ENCODE measurements at places on chromosomes 7 and 10. TPM values are rescaled to one million over a fixed set of nuclear protein-coding genes. Genes with fewer than 3 reads are reported as not detected.

AKR1C1 gene
- total RNA-seq: 467 TPM

BTBD16 gene
- 0.66 TPM for total RNA-seq

HMX3 gene
- 0.08 TPM for total RNA-seq

SPDYE16 gene
- total RNA-seq: 0.10 TPM

POM121L12 gene
- not detected for total RNA-seq

TMEM229A gene
- not detected for total RNA-seq

CDC14C gene
- 0.03 TPM for total RNA-seq

RELN gene
- total RNA-seq: 0.05 TPM

ZPBP gene
- not detected for total RNA-seq

GOT1 gene
- total RNA-seq: 38.1 TPM

NOC3L gene
- 26.3 TPM for total RNA-seq

DLX5 gene
- total RNA-seq: not detected

IDI2 gene
- 0.09 TPM for total RNA-seq

HECTD2 gene
- total RNA-seq: 2.9 TPM

HABP2 gene
- 0.09 TPM for total RNA-seq

IMPDH1 gene
- total RNA-seq: 150 TPM

EN2 gene
- total RNA-seq: 0.83 TPM

CALHM3 gene
- total RNA-seq: 0.35 TPM

CFAP69 gene
- 2.0 TPM for total RNA-seq

AS3MT gene
- total RNA-seq: 3.2 TPM

PRKCQ gene
- total RNA-seq: 4.1 TPM

MASTL gene
- 18.6 TPM for total RNA-seq

NOD1 gene
- total RNA-seq: 6.5 TPM

C7orf33 gene
- not detected for total RNA-seq

ACSL5 gene
- total RNA-seq: 0.39 TPM

SUN3 gene
- total RNA-seq: not detected

CCDC172 gene
- not detected for total RNA-seq

HOGA1 gene
- total RNA-seq: 2.9 TPM

ZNF736 gene
- total RNA-seq: not detected

BCAP29 gene
- total RNA-seq: 39.6 TPM

ZEB1 gene
- total RNA-seq: 9.2 TPM

KIAA1217 gene
- 1.1 TPM for total RNA-seq

CALML3 gene
- total RNA-seq: not detected

RPS24 gene
- 2,900 TPM for total RNA-seq

HOXA6 gene
- 1.7 TPM for total RNA-seq

SEMA4G gene
- total RNA-seq: 7.4 TPM

MBL2 gene
- not detected for total RNA-seq

PIK3CG gene
- total RNA-seq: not detected
